ENCODE measurements at places on chromosomes 3 and 15. TPM values are rescaled to one million over a fixed set of nuclear protein-coding genes. Genes with fewer than 3 reads are reported as not detected.

The SAMD7 gene
- not detected for total RNA-seq

The NEIL1 gene
- total RNA-seq: 6.1 TPM

The ANKRD63 gene
- not detected for total RNA-seq

The PTPRG gene
- total RNA-seq: 25.7 TPM

The CAV3 gene
- not detected for total RNA-seq
